ENCODE measurements at places on chromosomes 6 and 20. TPM values are rescaled to one million over a fixed set of nuclear protein-coding genes. Genes with fewer than 3 reads are reported as not detected.

Gene NKAPL
- total RNA-seq, result 0.27 TPM

Gene POM121L2
- total RNA-seq, result not detected

Gene GHRH
- not detected for total RNA-seq

Gene NEURL2
- 3.7 TPM for total RNA-seq

Gene GJA10
- not detected for total RNA-seq

Gene NRSN2
- total RNA-seq, result 1.3 TPM

Gene CDSN
- total RNA-seq, result not detected

Gene COL9A1
- not detected for total RNA-seq

Gene DACT2
- not detected for total RNA-seq

Gene TAGAP
- 222 TPM for total RNA-seq

Gene RCAN2
- not detected for total RNA-seq

Gene CPXM1
- total RNA-seq, result 0.19 TPM

Gene MRAP2
- not detected for total RNA-seq

Gene BTN1A1
- not detected for total RNA-seq

Gene MYT1
- total RNA-seq, result not detected
